PC-3 (cell line): ENCODE measurements at places on chromosomes 12 and 14.

- no peak for DNase-seq
Measured at GRCh38 chr14:28870033-28870564, 103.5 kb downstream of the FOXG1 start.

GRCh38 chr14:99671235-99672224 lies 12.6 kb upstream of the CYP46A1 start:
- DNase-seq: no peak

- peak; percentile 79 for DNase-seq
Measured at GRCh38 chr12:65313719-65314317, 35.3 kb downstream of the MSRB3 start.

GRCh38 chr14:31286456-31287293 lies 79.1 kb upstream of the HECTD1 start:
- peak; percentile 49 for DNase-seq

- DNase-seq: no peak
Measured at GRCh38 chr14:31038521-31039166, 12.5 kb upstream of the STRN3 start.

- no peak for DNase-seq
Measured at GRCh38 chr14:30848449-30849240, 25.7 kb upstream of the COCH start.
